ENCODE measurements at places on chromosomes 1 and 21.

GRCh38 chr1:85484264-85484663 is 19.3 kb upstream of the DDAH1 start:
- DNase-seq: no peak

- no peak for DNase-seq
These were observed 45.2 kb downstream of the H3-3A start for GRCh38 chr1:226107471-226108460.

DNA sequence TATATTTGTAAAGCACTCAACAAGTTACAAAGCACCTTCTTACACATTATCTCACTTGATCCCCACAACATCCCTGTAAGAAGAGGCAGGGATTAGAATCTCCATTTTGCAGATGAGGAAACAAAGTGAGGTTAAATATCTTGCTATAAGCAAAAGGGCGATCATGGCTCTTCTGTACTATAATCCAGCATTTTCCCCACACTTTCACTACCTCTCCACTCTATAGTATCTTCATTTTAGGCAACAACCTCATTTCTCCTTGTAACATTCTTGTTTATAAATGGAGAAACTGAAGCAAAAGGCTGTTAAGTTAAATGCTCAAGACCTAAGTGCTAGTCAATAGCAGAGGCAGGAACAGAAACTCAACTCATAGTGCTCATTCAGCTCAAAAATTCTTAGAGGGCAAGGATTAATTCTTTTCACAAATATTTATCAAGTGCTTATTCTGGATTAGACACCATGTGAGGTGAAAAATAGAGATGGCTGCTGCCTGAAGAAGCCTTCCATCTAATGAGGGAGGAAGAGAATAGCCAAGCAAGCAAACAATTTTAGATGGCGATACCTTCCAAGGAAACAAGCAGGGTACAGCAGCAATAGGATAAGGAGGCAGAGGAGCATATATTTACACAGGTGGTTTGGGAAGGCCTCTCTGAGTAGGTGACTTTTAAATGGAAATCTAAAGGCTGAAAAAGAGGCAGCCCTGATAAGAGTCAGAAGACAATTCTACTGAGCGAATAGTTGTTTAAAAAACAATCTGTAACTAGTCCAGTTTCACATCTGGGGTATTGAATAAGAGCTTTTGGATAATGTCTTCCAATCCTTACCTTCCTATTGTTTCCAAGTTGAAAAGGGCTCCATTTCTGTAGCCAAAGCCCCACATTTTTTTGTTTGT is 3.5 kb downstream of the ERRFI1 start:
- DNase-seq: no peak

DNA sequence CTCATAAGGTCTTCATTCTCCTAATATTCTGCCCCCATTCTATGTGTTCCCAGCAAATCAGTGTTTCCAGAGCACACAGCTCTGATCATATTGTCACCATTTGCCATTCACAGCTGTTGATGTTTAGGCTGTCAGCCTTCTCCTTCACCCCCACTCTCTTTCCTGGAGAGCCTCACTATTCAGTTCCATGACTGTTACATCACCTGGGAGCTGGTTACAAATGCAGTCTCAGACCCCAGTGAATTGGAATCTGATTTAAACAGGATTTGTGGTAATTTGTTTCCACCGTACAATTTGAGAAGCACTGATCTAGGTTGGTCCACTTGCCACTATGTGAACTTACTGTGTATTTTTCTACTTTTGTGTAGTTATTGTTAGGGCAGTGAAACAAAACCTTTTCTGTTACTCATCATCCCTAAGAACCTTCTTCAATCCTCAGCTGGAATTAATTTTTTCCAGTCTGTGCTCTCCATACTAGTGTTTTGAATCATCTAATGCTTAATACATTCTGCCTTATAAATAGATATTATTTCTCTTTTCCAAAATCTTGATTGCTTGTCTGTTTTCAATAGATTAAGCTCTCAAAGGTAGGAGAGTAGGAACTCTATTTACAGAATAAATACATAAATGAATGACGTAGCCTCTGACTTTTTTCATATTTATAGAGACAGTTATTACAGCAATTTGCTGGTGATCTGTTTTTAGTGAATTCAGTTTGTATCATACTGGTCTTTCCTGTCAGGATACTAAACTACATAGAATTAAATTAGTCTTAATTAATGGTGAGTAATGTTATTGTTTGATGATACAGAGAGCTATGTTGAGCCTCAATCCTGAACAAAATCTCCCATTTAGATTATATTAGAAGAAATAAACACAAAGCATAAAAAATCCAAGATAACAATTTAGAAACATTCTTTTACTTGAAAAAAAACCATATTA is 8.1 kb downstream of the SNX7 start:
- no peak for DNase-seq

DNA sequence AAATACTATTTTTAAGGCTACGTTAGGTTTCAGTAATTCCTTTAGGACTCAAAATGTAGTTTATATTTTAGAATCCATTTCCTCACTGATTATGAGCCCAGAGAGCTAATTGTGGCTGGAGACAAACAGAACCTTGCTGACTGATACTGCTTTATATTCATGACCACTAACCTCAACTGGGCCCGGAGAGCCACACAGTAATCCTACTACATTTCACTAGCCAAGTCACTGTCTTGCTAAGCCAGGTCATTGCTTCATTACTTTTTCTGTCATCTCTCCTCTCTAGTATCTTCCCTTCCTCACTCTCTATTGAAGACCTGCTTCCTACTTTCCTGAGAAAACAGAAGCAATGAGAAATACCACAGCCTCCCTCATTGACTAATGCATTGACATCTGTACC is 24.7 kb downstream of the IL23R start:
- no peak for DNase-seq

- no peak for DNase-seq
These were observed 1515.2 kb downstream of the PLA2G4A start for GRCh38 chr1:188343914-188344313.

Measured in stimulated activated CD4-positive, alpha-beta T cell treated with anti-CD3 and anti-CD28 coated beads, Interleukin-15, amount 100 ng/mL, for 1 hour (primary cell).